ENCODE measurements at places on chromosomes 13 and 19. TPM values are rescaled to one million over a fixed set of nuclear protein-coding genes. Genes with fewer than 3 reads are reported as not detected.

DNA sequence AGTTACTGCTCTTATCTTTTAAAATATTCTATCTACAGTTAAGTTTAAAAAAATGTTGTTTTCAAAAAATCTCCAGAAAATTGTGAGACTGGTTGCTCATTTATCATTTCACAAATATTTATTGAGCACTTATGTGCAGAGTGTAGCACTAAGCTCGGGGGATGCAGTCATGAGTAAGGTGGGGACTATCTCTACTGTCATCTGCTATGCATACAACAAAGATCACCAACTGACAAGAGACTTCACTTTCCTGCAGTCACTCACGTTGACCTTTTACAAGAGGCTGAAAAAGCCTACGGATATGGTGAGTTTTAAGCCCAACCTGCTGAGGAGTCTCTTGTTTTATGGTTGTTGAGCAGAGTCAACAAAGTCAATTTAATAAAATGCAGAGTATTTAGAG, 392.5 kb downstream of the KLF12 start:
- no peak for DNase-seq

DNA sequence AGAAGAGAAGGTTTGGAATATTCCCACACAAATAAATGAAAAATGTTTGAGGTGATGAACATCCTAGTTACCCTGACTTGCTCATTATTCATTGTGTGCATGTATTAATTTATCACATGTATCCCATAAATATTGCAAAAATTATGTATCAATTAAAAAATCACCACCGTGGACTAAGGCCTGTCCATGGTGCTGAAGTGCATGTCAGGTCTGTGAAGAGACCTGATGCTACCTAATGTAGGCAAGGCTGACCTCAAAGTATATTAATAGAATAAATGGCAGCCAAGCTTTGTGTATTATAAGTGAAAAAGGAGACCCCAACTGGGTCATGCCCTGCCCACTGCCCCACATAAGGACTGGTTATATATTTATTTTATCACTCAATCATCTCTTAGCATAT, 34.4 kb upstream of the ZNF835 start:
- no peak for DNase-seq

- DNase-seq, result no peak
These were observed 223.1 kb upstream of the TSHZ3 start for GRCh38 chr19:31572102-31572975.

GRCh38 chr13:48158915-48159314, 64.0 kb upstream of the MED4 start:
- no peak for DNase-seq

LIM2 gene
- total RNA-seq, result not detected

F10 gene
- 21.3 TPM for total RNA-seq

EFNA2 gene
- not detected for total RNA-seq

DNA sequence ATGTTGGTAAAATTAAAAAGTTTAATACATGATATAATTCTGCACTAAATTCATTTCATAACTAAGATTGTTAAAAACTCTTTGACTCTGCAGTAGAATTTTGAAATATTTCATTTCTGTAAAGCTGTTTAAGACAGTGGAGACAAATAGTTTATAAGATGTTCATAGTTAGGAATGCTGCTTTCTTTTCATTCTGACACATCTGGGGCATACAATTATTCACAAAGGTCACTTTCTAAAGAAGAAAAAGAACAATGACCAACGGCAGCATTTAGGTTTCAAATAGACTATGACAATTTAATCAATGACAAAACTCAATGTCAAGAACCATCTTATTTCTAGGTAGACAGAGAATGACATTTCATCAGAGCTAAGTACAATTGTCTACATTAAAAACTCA, 1422.1 kb downstream of the PCDH9 start:
- peak; percentile 45 for DNase-seq

- DNase-seq, result no peak
These were observed 107.9 kb downstream of the NALCN start for GRCh38 chr13:101308247-101309013.

ZNF253 gene
- total RNA-seq, result 3.5 TPM

DNA sequence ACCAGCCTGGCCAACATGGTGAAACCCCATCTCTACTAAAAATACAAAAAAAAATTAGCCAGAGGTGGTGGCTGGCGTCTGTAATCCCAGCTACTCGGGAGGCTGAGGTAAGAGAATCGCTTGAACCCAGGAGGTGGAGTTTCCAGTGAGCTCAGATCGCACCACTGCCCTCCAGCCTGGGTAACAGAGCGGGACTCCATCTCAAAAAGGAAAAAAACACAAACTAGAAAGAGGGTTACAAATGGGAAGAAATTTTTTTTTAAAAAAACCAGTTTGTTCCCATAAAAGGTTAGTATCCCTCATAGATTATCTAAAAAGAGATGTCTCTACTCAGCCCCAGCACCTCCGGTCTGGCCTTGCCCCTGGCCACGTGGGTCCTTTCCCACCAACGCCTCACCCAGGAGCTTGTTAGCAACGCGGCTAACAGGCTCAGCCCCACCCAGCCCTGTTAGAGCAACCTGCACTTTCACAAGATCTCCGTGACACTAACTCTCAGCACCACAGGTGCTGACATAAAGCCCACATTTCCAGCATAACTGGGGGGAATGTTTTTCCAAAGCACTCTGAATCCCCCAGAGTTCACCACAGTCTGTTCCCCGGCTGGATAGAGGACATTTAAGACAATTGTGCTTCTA, 4.3 kb downstream of the DMKN start:
- no peak for DNase-seq

DNA sequence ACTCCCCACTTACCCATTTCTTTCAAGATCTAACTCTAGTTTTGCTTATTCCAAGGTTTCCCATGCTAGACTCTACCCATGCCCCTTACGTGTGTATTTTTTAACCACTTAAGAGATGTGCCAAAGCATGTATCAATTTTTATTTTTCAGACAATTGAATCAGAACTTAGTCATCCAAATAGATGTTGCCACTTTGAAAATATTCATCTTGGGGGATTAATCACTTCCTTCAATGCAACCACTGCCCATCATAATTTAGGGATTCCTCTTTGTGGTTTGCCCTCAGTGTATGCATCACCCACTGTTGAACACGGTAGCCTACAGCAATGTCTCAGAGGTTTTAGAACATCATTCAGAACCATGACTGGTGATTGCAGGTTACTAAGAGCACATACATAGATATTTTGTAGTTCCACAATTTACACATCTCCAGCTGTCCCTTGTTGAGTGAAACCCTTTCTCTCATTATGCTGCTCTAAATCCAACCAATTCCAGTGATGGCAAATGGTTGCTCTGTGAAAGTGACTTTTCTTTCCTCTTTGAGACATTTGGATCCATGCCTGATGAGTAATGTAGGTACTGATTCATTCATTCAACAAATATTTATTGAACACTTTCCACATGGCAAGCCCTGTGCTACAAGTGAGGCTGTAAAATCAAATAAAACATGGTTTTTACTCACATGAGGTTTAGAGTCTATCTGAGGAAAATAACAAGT, 60.6 kb upstream of the SERP2 start:
- DNase-seq, result peak; percentile 94

DNA sequence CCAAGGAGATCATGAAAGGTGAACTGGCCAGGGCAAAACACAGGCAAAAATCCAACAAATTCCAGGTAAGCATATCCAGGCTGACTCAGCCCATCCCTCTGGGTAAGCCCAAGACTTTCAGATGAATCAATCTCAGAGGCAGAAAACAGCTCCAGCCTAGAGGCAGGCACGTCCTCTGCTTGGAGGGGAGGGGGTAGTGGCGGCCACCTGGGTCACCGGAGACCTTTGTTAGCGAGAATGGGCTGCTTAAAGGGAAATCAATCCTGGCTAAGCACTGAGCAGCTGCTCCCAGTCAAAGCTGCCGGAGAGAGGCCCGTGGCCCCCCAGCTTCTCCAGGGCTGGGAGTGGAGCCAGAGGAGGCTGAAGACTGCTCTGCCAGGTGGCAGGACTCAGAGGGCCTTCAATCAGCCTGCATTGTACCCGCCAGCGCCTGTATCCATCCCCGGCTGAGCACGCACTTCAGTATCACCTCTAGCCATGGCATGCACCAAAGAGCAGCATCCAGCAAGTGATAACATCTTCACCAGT, 48.2 kb downstream of the PIN1 start:
- no peak for DNase-seq

ZNF560 gene
- total RNA-seq, result 0.14 TPM

DNA sequence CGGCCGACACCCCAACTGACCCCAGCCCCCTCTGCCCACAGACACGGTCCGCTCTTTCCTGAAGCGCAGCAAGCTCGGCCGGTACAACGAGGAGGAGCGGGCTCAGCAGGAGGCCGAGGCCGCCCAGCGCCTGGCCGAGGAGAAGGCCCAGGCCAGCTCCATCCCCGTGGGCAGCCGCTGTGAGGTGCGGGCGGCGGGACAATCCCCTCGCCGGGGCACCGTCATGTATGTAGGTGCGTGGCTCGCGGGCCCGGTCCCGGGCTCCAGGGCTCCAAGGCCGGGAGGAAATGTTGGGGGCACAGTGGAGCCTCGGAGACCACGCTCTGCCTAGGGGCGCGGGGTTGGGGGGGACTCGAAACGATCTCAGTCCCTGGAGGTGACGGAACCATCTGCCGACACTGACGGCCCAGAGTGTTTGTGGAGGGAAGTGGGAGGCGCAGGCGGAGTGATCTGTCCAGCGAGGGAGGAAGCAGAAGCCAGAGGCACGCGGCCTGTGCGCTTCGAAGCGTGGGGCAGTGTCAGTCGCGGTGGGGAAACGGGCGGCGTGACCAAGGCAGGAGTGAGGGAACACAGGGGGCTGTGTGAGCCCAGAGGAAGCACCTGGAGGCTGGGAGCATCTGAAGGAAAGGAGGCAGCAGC, 6.3 kb downstream of the TBCB start:
- DNase-seq, result no peak

- DNase-seq, result no peak
These were observed 583.7 kb upstream of the SPRY2 start for GRCh38 chr13:80924596-80924995.

DNA sequence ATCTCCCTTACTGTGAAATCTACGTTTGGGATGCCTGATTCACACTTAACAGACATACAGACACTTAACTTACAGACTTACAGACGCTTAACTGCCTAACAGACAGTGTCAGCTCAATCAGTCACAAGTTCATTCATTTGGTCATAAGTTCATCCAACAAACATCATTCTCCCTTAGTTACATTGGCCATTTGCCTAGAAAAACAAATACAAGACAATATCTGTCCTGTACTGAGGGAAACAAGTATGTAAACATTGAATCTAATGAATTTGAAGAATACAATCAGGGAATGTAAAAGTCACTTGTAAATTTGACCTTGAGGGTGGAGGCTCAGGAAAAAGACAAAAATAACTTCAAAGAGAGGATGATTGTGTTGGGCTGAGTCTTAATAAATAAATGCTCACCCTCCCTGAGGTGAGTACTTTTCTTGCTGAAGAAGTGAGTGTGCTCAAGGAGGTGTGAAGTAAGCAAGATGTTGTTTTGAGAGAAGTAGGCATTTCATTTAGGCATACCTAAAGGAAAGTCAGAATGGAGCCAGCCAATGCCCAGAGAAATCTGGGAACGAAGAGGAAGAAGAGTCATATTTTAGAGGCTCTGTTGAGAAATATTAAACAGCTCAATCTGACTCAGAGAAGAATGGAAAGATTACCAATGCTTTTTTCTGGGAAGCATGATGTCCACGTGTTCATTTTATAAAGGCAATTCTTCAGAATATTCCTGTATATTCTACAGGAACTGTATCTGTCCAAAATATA, 958.4 kb upstream of the SLC10A2 start:
- no peak for DNase-seq
